ENCODE measurements at places on chromosomes 12 and 14. TPM values are rescaled to one million over a fixed set of nuclear protein-coding genes. Genes with fewer than 3 reads are reported as not detected.

Gene ACOT4
- 1.8 TPM for total RNA-seq

Gene MAX
- total RNA-seq: 105 TPM

Gene ALX1
- total RNA-seq: not detected

Gene ZNF891
- total RNA-seq: 2.5 TPM

Gene LTBP2
- 168 TPM for total RNA-seq

Gene LRR1
- 8.5 TPM for total RNA-seq

Gene IL22
- total RNA-seq: not detected

Gene TOMM20L
- not detected for total RNA-seq
